ENCODE measurements at places on chromosomes 12 and 14.

GRCh38 chr12:47757364-47757839 lies 1.3 kb downstream of the RAPGEF3 start:
- DNase-seq: no peak

DNA sequence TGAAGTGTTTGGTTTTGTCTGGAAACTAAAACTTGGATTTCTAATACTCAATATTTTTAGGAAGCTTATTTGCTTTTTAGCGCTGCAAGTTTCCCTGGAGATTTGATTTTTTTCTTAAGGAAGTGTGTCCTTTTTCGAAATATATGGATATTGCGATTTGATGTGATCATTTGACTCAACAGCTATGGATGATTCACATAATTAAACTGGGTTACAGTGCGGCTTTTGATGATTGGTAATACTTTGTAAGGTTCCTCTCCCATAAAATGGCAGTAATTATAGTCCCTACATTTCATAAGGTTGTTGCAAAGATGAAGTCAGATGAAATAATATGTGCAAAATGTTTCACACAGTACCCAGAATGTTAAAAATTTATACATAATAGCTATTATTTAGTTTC lies 13.1 kb downstream of the LDHB start:
- no peak for DNase-seq

DNA sequence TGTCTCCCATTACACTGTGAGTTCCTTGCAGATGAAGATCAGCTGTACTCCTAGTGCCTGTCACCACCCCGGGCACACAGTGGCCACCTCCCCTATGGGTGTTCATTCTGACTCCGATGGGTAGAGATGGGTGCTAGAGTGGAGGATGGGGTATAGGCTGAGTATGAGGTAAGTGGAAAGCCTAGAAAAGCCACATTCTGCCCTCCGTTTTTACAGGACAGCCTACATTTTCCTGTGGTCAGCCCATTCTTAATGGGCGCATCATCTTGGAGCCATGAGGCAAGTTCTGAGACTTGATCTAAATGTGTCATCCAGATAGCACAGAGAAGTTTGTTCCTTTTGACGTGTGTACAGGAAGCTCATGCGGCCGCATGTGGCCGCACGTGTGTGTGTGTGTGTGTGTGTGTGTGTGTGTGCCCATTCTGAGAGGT lies 166.7 kb upstream of the HIF1A start:
- DNase-seq: peak; percentile 96

DNA sequence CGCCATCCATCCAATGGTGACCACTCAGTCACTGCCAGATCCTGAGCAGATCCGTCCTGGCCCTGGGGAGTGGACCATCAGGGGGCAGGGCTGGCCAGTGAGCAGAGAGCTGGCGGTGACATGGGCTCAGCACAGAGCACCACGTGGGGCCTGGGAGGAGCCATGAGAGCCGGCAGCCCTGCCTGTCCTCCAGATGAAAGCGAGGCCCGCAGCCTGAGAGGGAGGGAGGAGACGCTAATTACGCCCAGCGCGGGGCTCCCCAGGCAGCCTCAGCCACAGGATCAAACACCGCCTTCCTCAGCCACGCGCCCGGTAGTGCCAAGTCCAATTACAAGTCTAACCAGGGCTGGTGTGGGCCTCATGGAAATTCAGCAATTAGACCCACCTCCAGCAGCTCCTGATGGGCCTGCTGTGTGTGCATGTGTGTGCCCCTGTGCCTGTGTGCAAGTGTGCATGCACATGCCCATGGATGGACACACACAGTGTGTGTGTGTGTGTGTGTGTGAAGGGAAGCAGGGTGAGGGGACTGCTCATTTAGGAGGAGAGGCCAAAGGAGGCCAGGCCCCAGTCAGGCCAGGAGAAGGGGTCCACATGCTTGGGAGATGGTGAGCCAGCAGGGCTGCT lies 68.0 kb downstream of the KIF26A start:
- DNase-seq: no peak

GRCh38 chr14:71967704-71968103 lies 35.5 kb downstream of the RGS6 start:
- no peak for DNase-seq

- DNase-seq: peak; percentile 3
Observed at GRCh38 chr12:40672741-40673271, 19.4 kb upstream of the CNTN1 start.

DNA sequence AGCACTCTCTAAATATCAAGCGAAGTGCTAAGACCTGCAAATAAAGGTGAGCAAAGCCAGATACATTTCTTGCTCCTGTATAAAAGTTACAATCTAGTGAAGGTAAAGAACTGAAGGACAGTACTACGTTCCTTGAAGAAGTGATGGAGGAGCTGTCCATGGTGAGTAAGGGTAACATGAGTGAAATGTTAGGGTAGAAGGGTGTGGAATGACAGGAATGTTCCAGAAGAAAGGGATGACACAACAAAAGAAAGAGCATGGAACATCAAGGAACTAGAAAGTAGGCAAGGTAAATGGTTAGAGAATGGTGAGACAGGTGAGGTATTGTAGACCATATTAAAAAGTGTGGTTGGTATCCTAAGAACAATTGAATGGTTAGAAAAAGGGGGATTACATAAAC lies 272.4 kb downstream of the ACSS3 start:
- DNase-seq: no peak

- DNase-seq: no peak
Observed at GRCh38 chr12:5587711-5588121, 155.8 kb downstream of the NTF3 start.

- DNase-seq: no peak
Observed at GRCh38 chr14:32212833-32213232, 9.8 kb upstream of the RNU6-8 start.

- DNase-seq: no peak
Observed at GRCh38 chr12:122097584-122097926, 19.0 kb downstream of the MLXIP start.

- DNase-seq: no peak
Observed at GRCh38 chr12:51531284-51531977, 59.6 kb upstream of the SCN8A start.

DNA sequence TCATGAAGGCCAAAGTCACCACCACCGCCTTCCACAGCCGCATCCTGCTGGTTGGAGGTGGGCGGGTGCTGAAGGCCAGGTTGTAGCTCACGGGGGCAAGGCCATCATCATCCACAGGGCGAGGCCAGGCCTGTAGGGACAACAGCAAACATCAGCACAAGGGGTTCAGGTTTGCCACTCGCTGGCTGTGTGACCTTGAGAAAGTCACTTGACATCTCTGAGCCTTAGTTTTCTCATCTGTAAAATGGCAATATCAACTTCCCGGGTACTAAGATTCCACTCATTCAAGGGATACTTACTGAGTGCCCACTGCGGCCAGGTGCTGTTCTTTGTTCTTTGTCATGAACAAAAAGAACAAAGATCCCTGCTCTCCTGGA lies 6.1 kb downstream of the ABCB9 start:
- DNase-seq: no peak

- no peak for DNase-seq
Observed at GRCh38 chr14:65208548-65208947, 106.2 kb upstream of the MAX start.

- peak; percentile 93 for DNase-seq
Observed at GRCh38 chr14:51507906-51508511, 143.7 kb upstream of the FRMD6 start.

GRCh38 chr12:6792522-6793201 lies 3.3 kb downstream of the CD4 start:
- peak; percentile 36 for DNase-seq

DNA sequence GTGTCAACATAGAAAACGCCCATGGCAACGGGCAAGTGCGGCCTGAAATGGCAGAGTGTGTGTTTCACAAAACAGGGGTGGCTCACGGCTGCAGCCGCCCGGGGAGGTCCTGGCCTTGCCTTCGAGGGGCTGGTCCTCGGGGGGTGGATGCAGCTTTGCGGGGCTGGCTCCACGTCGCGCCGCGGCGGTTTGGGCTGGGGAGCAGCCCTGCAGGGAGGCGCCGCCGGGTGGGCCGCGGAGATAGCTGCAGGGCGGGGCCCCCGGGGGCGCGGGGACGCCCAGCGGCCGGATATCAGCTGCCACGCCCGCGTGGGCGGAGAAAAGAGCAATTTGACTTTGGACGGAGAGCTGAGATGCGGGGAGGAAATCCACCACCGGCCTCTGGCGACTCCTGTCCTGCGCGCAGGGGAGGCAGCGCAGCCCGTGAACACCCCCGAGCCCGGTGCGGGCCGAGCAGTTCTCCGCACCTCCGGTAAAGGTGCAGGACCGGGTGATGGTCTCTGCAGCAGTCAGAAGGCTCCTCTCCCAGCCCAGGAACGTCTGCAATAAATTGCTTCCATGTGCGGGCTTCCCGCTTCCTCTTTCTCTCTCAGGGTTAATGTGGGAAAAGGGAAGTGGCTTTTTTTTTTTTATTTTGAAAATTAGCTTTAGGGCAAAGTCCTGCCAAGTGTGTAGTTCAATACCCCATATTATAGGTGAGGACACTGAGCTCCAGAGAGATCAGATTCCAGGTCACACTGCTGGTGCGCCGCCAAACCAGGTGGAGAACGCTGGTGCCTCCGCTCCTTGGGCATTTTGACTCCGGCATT lies 110.5 kb downstream of the ARF6 start:
- peak; percentile 75 for DNase-seq

DNA sequence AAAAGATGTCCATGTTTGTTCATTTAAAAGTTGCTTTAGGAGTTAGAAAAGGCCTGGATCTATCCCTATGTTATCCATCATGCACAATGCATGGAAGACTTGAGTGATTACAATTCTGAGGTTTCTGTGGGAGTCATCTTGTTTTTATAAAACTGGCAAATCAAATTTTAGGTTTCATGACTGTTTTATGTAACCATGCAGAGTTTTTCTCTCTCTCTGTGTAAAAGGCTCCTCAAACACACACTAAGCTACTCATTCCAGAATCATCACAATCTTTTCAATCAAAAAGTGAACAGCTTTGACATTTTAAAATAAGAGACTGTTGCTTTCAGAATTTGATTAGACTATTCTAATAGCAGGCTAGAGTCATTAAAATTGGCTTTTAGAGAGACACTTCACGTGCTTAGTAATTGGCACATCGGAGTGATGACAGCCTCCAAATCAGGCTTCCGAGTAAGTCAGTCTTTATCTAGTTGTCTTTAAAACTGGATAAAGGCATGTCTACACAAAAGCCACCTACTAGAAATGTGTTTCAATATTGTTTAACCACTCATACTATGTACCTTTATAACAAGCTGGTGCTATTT lies 31.9 kb downstream of the PRICKLE1 start:
- no peak for DNase-seq

GRCh38 chr12:124111006-124111405 lies 138.0 kb downstream of the ZNF664 start:
- no peak for DNase-seq

GRCh38 chr12:56728139-56728861 lies 3.2 kb upstream of the NACA start:
- no peak for DNase-seq

- peak; percentile 93 for DNase-seq
Observed at GRCh38 chr12:80553316-80553715, 109.3 kb downstream of the PTPRQ start.

DNA sequence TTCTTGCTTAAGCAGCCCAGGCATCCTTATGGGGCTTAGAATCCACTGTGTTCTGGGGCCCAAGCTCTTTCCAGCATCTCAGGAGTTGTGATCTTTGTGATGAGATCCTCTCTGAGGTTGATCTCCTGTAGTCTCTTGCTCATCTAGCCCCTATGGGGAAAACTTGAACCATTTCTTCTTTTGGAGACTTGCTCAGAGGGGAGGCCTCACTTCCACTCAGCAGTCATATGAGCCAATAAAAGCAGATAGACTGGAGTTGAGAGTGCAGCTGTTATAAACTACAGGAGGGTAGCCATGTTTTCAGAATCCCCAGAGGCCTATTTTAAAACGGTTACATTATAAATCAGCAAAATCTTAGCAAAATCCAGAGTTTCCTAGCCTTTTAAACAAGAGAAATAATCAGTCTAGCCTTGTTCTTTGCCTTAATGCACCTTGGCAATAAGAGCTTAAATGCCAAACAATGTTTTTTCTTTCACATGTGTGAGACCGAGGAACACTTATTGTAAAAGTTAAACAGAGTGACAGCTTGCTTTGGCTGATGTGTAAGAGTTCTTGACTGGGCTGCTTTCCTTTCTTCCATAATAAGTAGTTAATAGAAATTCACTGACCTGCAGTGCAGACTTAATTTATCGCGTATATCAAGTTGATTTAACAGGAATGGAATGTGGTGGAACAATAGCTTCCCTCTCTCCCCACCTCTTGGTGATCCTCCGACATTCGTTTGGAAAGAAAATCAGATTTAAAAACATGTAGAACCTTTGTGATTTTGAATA lies 168.3 kb downstream of the NEDD1 start:
- peak; percentile 0 for DNase-seq

DNA sequence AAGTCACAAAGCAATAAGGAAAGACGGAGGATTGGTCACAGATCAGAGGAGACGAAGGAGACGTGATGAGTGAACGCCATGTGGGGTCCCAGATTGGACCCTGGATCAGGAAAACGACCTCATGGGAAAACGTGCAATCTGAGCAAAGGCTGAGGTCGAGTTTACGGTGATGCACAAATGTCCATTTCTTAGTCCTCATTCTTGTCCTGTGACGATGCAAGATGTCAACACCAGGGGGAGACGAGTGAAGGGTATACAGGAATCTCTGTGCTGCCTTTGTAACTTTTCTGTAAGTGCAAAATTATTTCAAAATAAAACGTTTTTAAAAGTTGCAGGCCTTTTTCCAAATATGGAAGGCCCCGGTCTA lies 329.8 kb downstream of the MED13L start:
- DNase-seq: no peak

DNA sequence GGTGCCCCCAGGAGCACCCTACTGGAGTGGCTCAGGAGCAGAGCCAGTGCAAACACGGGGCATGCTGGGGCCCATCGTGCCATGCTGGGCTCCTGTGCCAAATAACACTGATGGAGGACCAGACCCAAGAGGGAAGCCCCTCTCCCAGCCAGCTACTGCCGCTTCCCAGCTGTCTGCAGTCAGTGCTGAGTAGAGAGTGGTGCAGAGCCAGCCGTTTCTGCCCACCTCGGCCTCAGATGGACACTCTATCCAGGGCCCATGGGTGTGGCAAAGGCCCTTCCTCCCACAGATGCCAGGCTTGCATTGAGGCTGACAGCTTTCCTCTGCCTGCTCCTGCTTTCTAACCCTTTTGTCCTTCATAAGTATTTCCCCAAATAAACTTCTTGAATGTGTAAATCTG lies 13.2 kb downstream of the CLBA1 start:
- DNase-seq: no peak

GRCh38 chr12:19778172-19778571 lies 338.9 kb downstream of the AEBP2 start:
- DNase-seq: peak; percentile 62
